ENCODE measurements at places on chromosomes 12 and 14.

DNA sequence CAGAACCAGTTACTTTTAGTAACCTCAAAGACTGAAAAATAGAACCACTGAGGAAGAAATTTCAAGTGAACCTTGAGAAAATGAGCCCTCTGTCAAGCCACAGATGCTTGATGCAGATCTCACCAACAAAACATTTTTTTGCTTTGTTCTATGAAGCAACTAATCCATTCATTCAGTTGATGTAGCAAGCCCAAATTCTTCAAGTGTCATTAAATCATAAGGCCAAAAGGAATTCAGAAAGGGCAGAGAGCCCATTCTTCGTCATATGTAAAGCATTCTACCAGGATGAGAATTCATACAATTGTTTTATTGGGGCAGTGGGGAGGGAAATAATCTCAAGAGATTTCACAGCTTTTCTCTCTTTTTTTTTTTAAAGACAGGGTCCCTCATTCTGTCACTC, 218.0 kb upstream of the RGS6 start:
- DNase-seq = no peak

DNA sequence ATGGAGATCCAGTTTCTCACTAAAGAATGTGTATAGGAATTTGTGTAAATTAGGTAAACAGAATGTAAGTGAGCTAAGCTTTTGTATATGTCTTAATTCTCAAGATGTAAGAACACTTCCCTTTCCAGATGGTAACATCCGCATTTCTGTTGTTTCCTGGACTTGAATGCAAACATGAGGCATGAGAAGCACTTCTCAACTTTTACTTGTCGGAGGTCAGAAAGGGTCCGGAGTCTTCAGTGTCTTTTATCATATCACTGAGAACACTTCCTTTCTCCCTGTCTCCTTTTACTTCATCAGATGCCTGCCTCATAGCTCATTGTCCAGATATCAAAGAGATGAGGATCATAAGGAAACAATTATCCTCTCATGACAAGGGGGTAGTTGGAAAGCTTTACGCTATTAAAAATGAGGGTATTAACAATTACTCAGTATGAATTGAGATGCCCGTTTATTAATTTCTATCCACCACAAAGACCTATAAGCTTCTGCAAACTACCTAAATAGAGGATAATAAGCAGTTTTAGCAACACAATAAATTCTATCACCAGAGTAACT, 214.1 kb upstream of the FLRT2 start:
- no peak for DNase-seq

DNA sequence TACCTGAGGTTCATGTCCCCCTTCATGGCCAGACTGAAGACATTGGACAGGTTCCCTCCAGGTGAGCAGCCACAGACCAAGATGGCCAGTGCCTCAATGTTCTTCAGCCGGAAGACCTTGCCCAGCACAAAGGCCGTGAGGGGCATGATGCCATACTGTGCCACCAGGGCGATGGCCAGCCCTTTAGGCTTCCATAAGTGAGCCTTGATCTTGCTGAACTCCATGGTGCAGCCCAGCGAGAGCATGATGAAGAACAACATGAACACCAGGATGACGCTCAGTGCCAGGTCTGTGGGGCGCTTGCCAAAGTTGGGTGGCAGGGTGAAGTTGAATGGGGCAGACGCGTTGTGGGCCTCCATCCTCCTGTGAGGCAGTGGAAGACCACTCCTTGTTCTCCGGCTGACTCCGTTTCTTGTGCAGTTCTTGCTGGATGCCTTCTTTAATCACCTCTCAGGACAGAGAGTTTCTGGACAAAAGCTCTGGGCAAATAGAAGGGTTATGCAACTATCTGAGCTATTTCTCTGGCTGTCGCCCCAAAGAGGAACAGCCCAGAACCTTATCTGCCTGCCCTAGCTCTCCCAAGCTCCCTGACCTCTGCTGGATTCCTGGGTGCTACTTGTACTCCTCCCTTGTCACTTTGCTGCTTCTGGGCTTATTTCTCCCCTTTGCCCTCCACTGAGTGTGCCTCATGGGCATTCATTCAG, at the start of gene SLC10A1:
Gene SLC10A1 (minus strand): TSS at position 445 of the 704 bp plus-strand sequence. CDS start 86 bp downstream, at position 359.
- no peak for DNase-seq

DNA sequence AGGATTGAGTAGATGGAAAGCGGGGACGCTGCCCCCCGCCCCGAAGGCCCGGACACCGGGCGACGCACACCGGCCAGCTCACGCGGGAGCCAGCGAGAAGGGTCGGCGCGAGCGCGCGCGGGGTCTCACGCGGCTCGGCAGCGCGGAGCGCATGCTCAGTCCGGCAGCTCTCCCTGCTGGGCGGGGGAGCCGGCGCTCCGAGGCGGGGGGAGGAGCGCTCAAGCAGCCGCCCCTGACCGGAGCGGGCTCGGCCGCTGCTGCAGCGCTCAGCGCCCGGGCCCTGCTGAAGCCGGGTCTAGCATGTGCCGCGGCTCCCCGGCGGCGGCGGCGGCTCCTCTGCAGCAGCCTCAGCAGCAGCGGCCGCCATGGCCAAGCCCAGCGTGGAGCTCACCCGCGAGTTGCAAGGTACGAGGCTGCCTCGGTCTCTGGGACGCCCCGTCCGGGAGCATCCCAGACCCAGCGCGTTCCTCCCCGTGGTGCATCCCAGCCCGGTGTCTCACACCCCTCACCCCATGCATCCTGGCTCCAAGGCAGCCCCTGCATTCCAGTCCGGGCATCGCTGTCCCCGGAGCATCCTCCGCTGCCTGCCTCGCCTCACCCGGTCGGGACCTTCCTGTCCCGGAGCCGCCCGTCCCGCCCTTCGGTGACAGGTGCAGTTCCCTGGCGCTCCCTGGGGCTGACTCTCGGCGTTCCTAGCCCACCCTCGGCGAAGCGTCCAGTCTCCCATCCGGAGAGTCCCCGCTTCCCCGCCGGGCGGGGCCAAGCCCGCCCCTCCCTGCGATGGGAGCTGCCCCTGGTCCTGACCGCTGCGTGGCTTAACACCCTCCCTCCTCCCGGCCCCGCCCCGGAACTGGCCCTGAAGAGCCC, at the start of gene CARMIL3:
Gene CARMIL3 (plus strand): TSS at position 221 of the 867 bp plus-strand sequence. CDS start 145 bp downstream, at position 366.
- DNase-seq = peak; percentile 37

DNA sequence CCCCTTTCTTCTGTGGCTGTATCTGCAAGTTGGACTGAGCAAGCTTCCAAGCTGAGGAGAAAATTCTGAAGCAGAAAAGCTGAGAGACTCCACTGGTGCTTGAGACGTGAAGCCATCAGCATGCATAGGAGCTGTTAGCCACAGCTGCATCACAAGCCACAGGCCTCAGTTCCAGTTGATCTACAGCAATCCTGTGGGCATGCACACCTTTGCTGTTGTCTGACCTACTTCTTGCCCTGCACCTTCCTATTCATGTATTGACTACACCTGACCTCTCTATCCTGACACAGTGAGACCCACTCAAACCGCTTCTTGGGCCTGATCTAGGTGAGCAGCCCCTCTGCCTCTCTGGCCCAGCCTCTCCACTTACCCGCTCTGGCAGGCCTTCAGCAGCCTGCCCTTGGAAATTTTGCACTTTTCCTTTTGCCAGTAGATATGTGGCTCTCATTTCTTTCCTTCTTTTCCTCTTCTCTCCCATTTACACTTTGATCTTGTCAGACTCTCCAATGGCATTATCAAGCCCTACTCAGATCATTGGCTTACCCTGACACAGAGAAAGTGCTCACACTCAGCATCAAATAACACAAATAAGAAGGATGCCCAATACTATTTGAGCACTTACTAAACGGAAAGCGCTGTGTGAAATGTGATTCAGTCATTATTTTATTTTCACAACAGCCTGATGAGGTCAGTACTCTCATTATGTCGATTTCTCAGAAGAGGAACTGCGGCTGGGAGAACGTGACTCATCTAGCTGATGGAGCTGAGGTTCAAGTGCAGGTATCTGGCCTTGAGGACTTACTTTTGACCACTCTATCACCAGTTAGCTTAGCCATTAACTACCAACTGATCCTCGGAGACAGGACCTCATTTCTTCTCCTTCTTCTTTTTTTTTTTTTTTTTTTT, 21.9 kb upstream of the PTGR2 start:
- no peak for DNase-seq

DNA sequence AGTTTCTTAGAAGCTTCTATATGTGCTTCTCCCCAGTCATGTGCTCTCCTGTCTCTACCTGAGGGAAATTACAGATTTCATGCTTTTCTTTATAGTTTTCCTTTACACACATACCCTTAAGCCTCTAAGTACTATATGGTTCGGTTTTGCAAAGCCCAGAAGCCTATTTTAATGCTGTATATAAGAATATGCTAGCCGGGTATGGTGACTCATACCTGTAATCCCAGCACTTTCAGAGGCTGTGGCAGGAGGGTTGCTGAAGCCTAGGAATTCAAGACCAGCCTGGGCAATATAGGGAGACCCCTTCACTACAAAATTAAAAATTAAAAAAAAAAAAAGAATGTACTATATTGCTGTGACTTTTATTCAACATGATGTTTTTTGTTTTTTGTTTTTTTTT, 15.4 kb downstream of the DGLUCY start:
- DNase-seq = no peak

DNA sequence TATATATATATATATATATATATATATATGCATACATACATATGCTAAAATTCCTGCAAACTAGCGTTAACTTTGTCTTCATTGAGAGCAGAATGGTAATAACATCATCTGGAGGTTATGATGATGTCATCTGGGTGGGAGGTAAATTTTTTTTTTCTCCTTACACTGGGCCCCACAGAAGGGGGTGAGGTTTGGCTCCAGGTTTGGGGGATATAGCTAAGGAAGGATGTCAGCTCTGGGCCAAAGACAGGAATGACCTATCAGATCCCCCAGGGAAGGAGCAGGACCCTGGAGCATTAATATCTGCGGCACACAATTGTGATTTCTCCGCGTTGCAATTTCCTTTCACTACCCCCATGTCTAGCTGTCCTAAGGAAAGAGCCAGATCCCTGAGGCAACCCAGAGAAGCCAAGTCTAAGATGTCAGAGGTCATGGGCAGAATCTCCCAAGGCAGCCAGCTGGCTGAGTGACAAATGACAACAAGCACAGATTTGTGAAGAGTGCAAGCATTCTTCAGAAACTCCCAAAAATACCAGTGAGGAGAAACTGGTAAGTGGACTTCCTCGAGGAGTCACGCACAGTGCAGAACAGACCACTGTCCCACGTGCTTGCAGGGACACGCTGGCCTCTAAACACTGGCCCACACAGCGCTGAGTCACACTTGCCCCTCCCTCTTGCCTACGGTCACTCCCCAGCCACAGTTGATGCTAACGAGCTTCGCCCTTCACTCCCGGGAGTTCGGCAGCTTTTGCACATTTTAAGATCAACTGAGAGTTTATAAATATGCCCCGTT, 9.9 kb downstream of the UBC start:
- DNase-seq = no peak

- no peak for DNase-seq
Measured at GRCh38 chr12:4137441-4137840, 136.1 kb upstream of the CCND2 start.

- no peak for DNase-seq
Measured at GRCh38 chr12:69623970-69624369, 13.3 kb upstream of the LRRC10 start.

- no peak for DNase-seq
Measured at GRCh38 chr14:85038526-85039352, 491.2 kb upstream of the FLRT2 start.

GRCh38 chr14:20376071-20376588, 32.7 kb downstream of the PARP2 start:
- no peak for DNase-seq

DNA sequence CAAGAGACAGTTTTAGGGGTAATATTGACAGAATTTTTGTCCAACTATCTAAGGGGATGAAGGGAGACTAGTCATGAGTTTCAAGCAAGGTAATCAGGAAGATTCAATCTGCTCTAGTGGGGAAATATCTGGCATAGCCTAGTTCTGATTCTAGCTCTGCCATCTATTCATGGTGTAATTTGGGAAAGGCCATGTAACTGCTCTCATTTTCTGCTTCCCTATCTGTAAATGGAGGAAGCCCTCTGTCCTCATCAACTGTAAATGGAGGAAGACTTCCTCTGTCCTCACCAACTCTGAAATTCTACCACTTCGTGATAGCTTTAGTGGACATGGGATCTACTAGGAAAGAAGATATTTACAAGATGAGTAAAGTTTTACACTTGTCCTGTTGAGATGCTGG, 37.9 kb downstream of the BHLHE41 start:
- DNase-seq = no peak

GRCh38 chr12:50005175-50005574, 20.1 kb downstream of the RACGAP1 start:
- no peak for DNase-seq

DNA sequence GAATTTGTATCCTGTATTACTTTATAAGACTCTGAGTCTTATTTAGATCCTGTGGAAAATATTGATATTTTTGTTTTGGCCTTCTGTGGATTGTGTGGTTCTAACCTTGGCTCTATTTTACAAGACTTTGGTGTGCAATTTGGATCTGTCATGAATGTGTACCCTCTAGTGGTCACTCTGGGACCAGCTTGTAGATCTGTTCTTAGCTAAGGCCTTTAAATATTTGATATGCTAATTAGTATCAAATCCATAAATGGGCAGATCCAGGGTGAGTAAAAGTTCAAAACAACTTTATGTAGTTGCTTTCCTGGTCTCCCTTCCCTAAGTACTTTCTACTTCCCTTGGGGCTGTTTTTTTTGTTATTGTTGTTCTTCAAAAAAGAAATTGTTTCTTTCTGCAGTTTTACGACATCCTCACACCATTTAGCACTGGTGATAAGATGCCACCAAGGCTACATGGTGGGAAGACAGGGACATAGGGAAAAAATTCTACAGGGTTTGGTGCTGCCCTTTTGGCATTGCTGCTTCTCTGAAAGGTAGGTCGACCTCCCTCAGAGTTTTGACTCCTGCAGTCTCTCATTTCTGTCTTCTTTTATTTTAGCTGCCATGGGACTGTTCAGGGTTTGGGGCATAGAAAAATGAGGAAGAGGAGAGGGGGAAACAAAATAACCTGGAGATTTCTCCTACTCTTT, 238.5 kb downstream of the GPHN start:
- DNase-seq = no peak

DNA sequence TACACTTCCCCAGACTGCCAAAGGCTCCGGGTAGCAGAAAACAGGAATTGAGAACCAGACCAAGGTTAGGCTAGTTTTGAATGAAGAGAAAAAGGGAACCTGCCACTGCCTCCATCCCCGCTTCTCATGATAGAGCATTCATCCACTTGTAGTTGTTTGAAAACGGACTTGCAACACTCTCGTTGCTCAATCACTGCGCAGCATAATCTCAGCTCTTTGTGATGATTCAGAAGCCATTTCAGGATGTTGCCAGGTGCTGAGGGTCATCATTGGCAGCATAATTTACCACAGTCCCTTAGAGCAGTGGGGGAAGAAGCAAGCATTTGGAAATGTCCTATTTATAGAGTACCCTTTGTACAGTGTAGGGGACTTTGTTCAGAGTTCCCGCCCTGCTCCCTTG, 25.6 kb downstream of the KCNK13 start:
- no peak for DNase-seq

DNA sequence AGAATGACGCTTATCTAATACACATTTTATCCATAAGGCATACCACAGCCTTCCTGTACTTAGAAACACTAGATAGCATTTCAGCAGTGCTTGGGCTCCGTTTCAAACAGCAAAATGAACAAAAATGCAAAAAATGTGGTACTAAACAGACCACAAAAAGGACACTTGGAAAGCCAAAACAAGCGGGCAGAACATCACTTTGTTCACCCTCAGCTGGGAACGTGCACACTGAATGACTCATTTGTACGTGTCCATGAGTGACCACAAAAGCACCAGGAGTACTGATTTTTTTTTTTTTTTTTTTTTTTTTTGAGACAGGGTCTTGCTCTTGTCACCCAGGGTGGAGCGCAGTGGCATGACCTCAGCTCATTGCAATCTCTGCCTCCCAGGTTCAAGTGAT, 8.9 kb upstream of the FOXN3 start:
- DNase-seq = no peak

- DNase-seq = no peak
Measured at GRCh38 chr14:101827286-101827685, 65.8 kb downstream of the PPP2R5C start.

Measured in stimulated activated CD8-positive, alpha-beta memory T cell treated with anti-CD3 and anti-CD28 coated beads, Interleukin-15, amount 100 ng/mL, for 24 hours (primary cell).